ENCODE measurements at places on chromosomes 12 and 14.

- DNase-seq = no peak
Observed at GRCh38 chr12:130014485-130014807, 110.6 kb upstream of the TMEM132D start.

DNA sequence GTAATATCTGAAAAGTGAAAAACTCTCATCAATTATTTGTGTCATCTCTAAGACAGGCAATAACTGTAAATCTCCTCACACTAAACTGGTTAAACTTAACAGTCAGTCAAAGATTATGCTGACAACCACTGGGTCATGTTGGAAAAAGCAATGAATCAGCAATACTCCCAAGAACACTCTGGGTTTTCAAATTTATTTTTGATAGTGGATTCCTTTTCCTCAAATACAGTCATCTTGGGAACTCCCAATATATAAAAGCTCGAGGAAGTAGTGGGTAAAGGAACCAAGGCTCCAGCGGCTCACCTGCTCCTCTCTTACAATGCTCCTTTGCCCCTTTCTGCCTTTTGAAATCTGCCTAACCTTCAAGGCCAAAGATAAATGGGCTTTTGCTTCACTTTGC lies 70.0 kb downstream of the ARMH4 start:
- no peak for DNase-seq

DNA sequence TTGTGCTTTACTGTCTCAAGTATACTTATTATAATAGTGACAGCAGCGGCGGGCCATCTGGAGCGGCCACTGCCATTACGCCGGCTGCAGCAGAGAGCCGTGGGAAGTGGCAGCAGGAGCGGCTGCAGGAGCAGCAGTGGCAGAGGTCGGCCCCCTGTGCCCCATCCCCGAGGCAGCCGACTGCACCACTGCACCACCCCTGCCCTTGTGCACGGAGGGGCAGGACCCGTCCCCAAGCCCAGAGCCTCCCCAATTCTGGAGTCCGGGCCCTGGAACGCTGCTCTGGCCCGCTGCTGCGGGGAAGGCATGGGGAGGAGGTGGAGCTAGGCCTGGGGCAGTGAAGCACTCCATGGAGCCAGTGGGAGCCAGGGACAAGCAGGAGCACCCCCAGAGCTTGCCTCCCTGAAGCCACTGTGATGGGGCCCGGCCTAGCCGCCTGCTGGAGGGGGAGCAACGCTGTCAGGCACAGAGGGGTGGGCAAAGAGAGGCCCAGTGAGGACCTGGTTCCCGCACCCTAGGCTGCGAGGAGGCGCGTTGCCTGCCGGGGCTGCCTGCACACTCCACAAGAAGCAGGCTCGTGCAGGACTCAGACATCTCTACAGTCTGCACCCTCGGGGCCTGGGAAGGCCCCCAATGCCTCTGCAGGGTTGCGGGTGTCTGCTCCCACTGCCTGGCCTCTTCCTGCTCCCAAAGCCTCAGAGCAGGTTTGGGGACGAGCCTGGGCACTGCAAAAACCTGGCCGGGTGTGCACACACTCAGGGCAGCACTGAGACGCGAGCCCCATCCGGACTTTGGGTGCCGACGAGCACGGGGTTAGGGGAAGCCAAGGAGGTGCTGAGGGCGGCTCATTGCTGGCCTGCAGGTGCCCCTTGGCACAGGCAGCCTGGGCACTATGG lies 74.2 kb upstream of the RASSF8 start:
- no peak for DNase-seq

DNA sequence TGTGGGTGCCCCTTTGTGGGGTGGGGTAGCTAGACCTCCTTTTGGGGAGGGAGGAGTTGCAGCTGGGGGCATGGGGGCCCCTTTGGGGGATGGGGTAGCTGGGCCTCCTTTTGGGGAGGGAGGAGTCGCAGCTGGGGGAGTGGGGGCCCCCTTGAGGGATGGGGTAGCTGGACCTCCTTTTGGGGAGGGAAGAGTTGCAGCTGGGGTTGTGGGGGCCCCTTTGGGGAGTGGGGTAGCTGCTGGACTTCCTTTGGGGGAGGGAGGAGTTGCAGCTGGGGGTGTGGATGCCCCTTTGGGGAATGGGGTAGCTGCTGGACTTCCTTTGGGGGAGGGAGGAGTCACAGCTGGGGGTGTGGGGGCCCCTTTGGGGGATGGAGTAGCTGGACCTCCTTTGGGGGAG lies 7.0 kb downstream of the NACA start:
- DNase-seq = no peak

- DNase-seq = no peak
Observed at GRCh38 chr12:130525384-130526172, 187.9 kb downstream of the PIWIL1 start.
